ENCODE measurements at places on chromosomes 6 and 20.

DNA sequence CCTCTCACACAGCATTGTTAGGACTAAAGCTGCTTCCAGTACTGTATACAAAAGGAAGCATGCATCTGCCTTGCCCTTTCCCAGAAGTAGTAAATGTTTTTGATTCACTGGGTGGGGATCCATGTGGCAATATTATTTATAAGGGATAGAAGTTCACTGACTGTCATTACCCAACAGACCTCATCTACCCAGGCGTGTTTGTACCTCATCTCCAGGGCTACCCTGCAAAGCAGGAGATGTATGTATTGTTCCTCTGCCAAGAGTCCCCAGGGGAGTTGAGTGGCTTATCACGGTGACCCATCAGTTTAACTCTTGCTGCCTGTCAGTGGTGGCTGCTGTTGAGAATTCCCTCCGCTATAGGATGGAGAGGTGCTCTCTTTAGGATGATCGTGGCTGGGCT, 42.5 kb downstream of the SLC24A3 start:
- no peak for DNase-seq

GRCh38 chr6:131549811-131550210, 23.2 kb upstream of the ARG1 start:
- no peak for DNase-seq

- DNase-seq, result no peak
Observed at GRCh38 chr6:45709781-45710220, 305.9 kb downstream of the CLIC5 start.

DNA sequence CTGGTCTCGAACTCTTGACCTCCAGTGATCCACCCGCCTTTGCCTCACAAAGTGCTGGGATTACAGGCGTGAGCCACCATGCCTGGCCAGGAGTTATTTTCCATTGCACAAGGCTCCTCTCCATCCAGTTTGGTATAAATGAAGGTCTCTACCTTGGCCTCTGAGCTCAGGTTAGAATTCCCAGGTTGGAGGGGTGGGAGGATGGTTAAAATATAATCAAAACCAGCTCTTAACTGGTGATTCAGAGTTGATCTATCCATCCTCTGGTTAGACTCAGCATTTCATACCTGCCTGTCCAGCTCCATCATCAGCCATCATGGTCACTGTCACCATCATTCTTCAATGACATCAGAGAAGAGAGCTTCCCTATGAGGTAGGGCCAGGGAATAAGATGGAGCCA, 2.6 kb upstream of the SLC22A7 start:
- no peak for DNase-seq

GRCh38 chr6:22766979-22767378, 197.6 kb downstream of the HDGFL1 start:
- DNase-seq, result no peak

- DNase-seq, result peak; percentile 44
Observed at GRCh38 chr20:17969884-17970409, 1.1 kb downstream of the MGME1 start.

DNA sequence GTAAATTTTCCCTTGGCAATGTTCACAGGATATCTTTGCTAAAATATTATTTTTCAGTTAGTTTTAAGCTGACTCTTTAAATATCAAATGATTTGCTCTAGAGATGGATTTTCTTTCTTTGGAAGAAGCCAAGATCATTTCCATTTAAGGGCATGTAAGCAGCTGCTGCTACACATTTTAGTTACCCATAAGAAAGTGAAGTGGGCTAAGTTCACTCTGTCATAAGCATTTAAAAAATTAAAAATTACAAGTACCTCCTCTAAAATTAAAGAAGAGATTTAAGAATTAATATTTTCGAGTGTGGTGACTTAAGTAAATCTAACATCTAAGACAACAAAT, 1.2 kb upstream of the PLN start:
- DNase-seq, result no peak

- DNase-seq, result no peak
Observed at GRCh38 chr6:106158816-106159215, 72.7 kb downstream of the PRDM1 start.

DNA sequence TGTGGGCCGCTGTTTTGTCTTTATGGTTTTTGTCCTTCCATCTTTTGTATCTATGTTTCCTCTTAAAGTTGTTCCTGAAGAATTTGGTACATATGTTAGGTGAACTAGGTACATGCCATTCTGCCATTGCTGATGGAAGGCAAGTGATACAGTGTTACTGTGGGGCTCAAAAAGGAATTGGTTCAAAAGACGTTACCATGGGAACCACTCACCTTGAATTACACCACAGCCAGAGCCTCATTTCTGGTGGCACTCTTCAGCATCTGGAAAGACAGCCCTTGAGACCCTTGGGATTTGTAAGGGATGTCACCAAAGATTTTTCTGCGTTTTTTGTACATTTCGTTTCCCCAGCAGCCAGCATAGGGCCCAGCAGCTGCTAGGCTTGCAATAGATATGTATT, 31.9 kb downstream of the TMEM181 start:
- no peak for DNase-seq

DNA sequence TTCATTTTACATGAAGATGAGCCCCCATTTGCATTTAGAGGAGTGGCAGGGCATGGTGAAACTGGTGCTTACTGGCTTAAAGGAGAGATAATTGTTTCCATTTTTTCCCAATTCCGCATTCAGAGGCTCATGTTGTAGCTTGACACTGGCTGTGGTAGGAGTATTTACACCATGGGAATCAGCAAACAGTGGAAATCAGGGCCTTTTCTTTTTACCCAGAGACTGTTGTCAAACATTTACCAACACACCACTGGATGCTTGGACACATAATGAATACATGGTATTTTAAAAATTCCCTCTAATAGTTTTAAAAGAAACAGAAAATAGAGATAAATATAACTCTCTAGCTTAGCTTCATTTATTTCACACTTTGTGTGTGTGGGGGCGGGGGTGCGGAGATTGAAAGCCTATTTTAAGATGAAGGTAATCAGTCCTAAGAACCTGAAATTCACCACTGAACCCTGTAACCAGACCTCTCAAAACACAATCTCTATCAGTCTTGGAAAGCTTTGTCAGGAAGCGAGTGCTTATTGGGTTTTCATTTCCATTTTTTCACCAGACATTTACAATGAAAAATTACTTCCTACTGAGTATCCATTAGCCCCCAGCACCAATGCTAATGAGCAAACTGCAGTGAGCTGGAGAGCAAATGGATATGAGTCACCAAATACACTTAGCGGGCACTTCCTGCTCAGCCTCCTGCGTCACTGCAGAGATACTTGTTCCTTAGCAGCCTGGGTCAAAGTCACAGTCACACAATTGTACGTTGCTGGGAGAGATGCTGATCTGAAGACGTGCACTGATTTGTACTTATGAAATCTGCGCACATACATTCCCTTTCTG, 532.0 kb downstream of the BCKDHB start:
- no peak for DNase-seq

DNA sequence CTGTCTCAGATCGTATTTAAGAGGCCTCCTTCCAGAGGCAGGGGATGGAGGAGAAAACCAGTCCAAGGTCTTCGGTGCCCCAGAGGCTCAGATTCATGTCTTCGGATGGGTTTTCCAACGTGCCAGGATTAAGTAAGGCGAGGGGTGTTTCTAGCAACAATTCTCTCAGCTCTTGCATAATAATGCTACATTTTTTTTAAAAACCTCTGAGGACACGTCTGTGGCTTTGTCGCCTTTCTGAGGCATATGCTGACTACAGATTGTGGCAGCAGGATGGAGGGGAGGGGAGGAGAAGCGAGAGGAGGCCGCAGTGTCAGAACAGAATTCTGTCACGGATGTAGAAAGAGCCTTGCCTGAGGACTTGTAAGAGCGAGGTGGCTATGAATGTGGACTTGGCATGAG, 17.7 kb upstream of the CCDC167 start:
- peak; percentile 70 for DNase-seq

- DNase-seq, result no peak
Observed at GRCh38 chr6:10323018-10323417, 91.9 kb downstream of the TFAP2A start.

DNA sequence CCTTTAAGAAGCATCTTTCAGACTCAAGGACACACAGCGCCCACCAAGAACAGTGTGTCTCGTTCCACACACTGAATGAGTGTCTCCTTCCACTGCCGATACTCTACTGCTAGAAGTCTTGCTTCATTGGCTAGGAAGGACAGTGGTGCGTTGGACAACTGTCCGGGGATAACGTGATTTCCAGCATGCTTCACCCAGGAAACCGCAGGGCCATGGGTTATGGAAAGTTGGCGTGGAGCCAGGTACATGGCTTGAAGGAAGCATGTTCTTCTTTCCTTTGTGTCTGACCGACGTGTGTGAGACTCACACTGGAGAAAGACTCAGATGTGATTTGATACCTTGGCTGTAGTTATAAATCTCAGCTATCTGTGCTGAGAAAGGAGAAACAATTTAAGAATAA, 73.2 kb downstream of the SMOC2 start:
- no peak for DNase-seq

- DNase-seq, result no peak
Observed at GRCh38 chr6:20564269-20564668, 30.0 kb downstream of the CDKAL1 start.

DNA sequence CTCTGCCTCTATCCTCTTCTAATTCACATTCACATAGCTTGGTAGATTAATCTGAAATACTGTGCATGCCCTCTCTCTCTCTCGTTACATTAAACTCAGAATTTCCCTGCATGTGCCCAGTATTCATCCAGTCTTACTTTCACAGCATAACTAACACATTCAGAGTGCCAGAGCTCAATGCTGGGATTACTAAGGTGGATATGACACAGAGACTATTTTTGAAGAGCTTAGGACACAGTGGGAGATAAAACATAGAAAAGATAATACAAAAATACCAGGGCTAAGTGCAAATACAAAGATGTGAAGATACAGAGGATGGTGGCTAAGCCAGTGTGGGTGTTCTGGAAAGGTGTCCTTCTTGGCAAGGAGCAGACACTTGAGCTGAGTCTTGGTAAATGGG, 6.3 kb downstream of the SYNE1 start:
- DNase-seq, result no peak

DNA sequence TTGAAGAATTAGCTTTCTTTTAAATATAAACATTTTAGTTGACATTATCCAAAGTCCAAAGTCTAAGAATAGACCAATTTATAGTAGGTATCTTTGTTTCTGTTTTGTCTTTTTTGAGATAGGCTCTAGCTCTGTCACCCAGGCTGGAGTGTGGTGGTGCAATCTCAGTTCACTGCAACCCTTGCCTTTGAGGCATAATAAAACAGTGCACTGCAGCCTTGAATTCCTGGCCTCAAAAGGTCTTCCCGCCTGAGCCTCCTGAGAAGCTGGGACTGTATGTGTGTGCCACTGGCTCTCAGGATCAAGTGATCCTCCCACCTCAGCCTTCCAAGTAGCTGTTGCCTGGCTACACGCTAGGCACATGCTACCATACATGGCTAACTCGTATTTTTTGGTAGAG, 135.4 kb downstream of the REV3L start:
- DNase-seq, result no peak

DNA sequence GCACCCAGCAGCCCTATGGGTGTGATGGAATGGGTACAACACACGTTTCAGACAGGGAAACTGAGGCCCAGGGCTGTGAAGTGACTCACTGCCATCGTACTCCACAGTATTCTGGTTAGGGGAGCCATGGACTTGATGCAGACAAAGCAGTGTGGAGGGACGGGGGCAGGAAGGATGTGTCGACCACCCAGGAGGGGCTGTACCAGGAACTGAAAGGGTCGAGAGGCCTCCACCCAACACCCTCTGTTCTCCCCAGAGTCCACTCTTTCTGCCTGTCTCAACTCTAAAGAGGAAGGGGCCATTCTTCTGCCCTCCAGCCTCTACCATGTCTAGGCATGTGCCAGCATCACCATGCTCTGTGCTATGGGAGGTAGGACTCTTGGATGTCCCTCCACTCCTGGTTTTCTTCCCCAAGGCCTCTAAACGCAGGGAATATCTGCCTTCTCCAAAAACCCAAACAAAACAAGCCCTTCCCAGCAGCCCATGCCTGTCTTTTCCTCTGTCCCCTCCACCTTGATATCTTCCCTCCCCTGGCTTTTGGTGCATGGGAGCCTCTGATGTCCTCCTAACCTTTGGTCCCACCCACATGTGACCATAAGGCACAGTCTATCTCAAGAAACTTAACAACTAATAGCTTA, 7.4 kb downstream of the SLC22A1 start:
- DNase-seq, result no peak

DNA sequence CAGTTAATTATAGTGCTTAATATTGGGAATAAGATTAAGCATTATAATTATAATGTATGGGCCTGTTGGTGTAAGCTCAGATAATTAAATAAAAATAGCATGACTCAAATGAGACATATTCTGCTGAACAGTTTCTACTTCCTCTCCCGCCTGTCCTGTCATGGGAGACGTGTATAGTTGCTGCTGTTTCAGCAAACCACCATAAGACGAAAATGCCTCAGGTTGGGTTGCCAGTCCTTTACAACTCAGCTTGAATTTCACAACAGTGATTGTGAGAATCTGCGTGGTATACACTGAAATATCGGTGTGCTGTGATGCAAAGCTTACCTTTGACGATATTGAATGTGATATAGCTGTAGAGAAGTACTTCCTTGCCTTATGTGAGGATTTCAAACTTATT, 99.5 kb downstream of the POPDC3 start:
- no peak for DNase-seq

DNA sequence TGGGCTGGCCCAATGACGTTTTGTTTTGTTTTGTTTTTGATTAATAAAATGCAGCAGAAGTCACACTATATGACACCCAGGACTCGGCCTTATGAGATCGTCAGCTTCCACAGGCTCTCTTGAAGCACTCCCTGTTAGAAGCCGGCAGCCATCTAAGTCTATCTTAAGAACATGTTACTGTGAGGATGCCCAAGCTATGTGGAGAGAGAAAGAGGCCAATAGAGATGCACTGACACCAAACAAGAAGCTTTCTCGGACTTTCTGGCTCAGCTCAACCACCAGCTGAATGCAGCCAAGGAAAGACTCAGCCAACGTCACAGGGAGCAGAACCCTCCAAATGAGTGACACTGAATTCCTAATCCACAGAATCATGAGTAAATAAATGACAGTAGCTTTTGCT, 14.0 kb downstream of the SGK1 start:
- no peak for DNase-seq

GRCh38 chr6:137767911-137768690, 99.0 kb upstream of the TNFAIP3 start:
- DNase-seq, result no peak

DNA sequence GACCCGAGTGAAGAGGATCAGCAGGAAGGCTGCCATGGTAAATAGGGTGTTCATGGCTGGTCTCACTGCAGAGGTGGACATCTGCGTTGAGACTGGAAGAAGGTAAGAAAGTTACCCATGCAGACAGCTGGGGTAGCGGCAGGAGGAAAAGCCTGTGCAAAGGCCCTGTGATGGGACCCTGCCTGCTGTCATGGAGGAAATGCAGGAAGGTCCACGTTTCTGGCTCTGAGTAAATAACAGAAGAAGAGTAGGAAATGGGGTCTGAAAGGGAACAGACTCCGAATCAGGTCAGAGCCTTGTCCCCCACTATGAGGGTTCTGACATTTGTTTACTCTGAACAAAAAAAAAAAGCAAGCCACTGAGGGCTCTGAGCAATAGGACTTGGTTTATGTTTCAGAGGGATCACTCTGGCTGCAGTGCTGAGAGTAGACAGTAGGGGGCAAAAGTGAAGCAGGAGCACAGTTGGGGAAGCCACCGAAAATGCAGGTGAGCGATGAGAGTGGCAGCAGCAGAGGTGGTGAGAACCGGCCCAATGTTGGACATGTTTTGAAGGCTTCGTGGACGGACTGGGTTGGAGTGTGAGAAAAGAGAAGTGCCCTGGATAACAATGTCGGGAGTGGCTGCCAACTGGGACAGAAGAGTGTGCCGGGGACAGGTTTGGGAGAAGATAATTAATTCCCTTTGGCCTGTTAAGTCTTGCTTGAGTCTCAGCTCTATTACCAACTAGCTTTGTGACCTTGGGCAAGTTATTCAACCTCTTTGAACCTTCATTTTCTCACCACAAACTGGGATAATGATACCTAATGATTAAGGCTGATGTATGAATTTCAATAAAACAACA, 57.9 kb upstream of the MAP7 start:
- DNase-seq, result peak; percentile 85
